ENCODE measurements at places on chromosomes 6 and 20.
A peak's percentile ranks its signal among the peaks of the same experiment; 100 is the strongest.

DNA sequence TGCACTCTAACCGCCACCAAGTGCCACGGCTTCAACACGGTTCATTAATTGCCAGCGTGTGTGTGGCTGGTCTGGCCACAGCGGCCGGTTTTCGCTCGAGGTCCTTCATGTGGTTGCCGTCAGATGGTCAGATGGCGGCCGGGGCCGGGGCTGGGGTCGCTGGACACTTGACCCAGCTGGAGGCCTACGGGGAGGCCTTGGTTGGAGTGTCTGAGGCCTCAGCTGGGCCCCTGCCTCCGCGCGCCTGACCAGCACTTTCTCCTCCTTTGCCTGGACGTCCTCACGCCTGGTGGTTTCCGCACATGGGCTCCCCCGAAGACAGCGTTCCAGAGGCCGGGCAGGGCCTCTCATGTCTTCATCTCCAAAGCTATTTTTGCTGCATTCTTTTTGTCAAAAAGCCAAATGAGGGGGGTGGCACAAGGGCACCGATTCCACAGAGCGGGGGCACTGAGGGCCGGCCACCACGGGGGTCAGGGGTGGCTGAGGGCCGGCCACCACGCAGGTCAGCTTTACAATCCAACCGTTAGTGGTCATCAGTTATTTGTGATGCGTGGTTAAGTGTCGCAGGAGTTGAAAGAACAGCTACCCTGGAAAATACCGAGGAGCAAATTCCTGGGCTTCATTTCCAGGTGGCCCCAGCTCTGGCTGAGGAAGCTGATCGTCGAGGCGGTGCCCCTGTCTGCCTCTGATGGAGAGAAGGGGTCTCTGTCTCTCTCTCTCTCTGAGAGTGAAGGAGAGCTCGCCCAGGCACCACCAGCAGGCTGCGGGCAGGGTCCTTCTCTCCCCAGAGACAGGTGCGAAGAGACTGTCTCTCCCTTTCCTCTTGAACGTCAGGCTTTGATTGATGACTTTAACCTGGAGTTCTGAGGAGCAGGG, 50.5 kb upstream of the FRMD1 start:
- DNase-seq = no peak

DNA sequence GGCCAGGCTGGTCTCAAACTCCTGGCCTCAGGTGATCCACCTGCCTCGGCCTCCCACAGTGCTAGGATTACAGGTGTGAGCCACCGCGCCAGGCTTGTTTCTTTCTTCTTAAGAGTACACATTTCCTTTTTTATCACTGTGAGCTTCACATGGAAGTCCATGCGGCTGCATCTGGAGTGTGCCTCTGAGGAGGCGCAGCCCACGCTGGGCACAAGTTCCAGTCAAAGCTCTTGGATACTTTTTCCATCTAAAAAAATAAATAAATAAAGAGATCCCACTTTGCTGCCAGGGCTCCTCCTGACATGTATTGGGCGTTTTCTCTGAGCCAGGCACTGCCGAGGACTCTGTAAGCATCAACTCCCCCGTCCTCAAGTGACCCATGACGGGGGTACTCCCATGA, 123.0 kb downstream of the PREX1 start:
- DNase-seq = no peak

DNA sequence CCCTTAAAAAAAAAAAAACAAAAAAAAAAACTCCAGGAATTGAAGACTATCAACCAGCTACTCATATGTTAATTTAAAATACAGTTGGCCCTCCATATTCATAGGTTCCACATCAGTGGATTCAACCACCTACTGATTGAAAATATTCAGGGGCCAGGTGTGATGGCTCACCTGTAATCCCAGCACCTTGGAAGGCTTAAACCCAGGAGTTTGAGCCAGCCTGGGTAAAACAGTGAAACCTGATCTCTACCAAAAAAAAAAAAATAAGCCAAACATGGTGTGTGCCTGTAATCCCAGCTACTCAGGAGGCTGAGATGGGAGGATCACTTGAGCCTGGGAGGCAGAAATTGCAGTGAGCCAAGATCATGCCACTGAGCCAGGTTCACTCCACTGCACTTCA, 72.4 kb upstream of the SMIM8 start:
- no peak for DNase-seq

GRCh38 chr6:23213193-23213592, 643.8 kb downstream of the HDGFL1 start:
- peak; percentile 23 for DNase-seq

GRCh38 chr20:21340991-21341697, 38.0 kb downstream of the XRN2 start:
- no peak for DNase-seq

- DNase-seq = no peak
Observed at GRCh38 chr20:50299325-50299629, 108.6 kb downstream of the CEBPB start.

GRCh38 chr6:129621252-129621651, 88.7 kb downstream of the ARHGAP18 start:
- no peak for DNase-seq

DNA sequence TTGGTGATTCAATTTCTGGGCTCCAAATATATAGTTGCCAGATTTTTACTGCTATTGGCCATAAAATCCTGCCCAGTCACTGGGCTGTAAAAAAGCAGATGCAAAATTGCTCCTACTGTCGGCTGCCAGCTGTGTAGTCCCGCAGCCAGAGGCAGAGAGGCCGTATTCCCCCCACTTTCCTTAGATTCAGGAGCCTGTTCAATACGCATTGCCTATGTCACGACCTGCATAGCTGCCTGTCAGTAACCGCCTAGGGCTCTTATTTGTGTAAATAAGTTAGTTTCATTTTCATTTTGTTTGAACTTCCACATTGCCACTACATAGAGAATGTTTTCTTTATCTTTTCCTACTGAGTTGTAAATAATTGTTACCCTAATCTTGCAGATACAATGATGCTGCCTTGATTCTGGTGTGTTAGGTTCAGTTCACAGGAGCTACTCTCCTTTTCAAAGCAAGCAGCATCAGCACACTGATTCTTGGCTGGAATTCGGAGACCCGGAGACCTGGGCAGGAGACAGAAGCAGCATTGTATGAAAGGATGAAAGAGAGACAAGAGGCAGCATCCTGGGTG, 46.0 kb upstream of the UST start:
- no peak for DNase-seq

GRCh38 chr20:1394686-1395085, 1.8 kb upstream of the FKBP1A start:
- no peak for DNase-seq

DNA sequence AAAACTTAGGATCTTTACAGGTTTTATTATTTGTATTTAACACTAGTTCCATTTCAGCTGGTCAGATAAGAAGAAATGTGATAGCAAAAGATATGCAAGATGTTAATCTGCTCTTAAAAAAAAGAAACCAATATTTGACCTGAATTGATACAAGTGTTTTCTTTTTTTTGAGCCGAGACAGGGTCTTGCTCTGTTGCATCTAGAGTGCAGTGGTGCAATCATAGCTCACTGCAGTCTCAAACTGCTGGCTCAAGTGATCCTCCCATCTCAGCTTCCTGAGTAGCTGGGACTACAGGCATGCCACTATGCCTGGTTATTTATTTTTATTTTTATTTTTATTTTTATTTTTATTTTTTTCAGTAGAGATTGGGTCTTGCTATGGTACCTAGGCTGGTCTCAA, 133.0 kb downstream of the GMPR start:
- DNase-seq = no peak

GRCh38 chr6:149482545-149483333, 2.1 kb downstream of the ZC3H12D start:
- no peak for DNase-seq

Data from cardiac muscle cell (in vitro differentiated cells and primary cell).